ENCODE measurements at places on chromosomes 4 and X.
A peak's percentile ranks its signal among the peaks of the same experiment; 100 is the strongest.

DNA sequence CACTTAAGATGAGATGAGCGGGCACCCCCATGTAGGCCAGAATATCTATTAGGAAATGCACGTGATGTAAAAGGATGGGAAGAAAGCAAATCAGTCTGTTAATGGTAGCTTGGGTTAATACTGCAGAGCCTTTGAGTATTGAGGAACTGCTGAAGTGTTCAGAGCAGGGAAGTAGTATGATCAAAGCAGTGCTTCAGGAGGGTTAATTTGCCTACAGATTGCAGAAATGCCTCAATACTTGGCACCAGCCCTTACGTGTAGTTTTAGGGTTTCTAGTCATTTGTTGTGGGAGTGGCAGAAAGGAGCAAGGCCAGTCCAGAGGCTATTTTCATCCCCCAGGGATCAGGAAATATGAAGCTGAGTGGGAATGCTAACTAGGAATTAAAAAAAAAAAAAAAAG is 19.7 kb downstream of the ZFX start:
- DNase-seq = no peak

DNA sequence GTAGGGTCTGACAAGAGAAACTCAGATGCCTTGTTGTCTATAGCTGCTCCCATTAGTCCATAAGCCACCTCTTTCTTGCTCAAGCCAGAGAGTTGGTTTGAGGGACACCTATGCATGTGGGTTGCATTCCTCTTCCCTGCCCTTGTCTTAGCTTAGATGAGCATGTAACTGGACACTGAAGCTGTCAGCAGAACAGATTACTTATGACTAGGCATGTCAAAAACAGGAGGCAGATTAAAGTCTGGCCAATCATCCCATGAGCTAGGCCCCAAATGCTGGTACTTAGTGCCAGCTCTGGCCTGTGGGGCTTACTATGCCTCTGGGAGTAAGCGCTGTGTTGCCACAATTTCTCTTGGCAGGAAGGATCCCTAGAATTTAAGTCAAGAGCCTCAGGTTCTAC is 215.2 kb downstream of the AR start:
- DNase-seq = no peak

- no peak for DNase-seq
Measured at GRCh38 chr4:102163404-102164140, 181.7 kb downstream of the SLC39A8 start.

DNA sequence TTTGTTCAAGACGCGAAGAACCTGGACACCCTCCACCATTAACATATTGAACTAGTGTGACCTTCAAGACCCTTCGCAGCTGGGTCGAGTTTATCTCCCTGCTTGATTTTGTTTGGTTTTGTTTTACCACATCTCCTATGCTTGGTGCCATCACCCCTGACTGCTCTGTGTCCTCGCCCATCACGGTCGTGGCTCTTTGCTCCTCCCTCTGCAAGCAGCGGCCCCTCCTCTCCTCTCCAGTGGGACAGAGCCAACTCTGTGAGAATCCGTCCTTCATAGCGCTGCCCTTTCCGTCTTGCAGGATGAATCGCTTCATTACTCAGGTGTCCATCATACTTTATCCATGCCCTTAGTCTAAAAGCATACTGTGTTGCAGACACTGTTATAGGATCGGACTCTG is 9.1 kb upstream of the FAM149A start:
- DNase-seq = peak; percentile 29

DNA sequence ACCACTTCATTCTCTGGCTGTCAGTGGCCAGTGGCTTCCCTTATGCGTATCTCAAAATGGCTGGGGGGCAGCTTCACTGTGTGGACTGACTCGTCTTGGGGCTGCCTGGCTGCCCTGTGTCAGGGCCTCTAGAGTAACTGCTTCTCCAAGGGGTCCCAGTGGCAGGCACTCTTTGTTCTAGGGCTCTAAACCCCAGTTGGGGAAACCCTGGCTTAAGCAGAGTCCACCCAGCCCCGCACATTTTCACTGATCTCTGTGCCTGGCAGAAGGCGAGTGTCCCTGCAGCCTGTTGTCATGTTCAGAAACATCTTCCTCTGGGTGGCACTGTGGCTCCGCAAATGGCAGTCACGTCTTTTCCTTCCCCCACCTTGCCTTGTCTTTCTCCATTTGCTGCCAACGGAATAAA is 59.7 kb downstream of the NBDY start:
- DNase-seq = peak; percentile 38

- DNase-seq = no peak
Measured at GRCh38 chr4:163808011-163808410, 313.5 kb downstream of the TMA16 start.

DNA sequence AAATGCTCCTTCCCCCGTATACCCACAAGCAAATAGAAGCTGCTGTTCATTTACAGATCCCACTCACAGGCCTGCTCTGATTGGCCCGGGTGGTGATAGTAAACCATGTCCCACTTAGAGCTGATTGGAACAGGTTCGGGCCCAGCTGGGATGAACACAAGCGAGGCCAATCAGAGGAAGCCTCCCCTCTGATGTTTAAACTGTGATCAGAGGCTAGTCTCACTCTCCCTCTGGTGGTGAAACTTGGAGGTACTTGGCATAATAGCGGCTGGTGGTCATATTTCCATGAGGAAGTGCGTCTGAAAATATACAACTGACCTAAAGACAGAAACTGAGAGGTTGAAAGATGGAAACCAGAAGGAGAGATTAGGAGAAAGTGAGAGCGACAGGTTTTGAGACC is 51.5 kb upstream of the TRPC3 start:
- DNase-seq = no peak

DNA sequence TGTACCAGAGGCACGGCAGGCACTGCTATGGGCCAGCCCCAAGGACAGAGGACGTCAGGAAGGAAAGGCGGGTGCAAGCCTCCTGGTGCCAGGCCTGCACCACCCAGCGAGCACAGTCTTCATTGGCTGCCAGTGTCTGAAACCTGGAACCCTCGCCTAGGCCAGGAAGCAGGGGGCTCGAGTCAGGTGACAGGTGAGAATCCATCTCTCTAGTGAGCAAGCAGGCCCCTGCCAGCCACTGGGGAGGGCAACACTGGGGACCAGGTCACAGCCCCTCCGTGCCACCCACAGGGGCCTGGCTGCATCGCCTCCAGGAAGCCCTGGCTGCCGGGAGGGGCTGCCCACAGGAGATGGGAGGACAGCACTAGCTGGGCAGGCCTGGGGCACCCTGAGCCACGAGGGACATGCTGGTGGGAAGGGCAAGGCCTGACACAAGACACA is 6.9 kb upstream of the HAUS3 start:
- no peak for DNase-seq

DNA sequence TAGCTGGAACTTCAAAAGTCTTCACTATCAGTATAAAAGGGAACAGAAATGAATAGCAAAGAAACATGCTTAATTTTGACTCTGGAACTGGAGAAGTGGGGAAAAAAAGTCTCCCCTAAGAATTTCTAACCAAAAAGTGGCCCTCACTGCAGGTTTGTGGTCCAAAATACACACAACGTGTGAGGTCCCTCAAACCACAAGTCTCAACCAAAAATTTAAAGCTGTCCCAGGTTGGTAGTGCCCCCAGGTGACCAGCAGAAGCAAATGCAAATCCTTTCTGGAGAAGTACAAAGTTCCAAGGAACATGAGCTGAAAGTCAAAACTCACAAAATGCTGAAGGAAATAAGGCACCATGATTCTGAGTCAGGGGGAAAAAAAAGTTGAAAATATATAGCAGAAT is 23.6 kb upstream of the VAMP7 start:
- no peak for DNase-seq

Data from right lobe of liver (tissue), 6 donors.